ENCODE measurements at places on chromosomes 5 and 9.

DNA sequence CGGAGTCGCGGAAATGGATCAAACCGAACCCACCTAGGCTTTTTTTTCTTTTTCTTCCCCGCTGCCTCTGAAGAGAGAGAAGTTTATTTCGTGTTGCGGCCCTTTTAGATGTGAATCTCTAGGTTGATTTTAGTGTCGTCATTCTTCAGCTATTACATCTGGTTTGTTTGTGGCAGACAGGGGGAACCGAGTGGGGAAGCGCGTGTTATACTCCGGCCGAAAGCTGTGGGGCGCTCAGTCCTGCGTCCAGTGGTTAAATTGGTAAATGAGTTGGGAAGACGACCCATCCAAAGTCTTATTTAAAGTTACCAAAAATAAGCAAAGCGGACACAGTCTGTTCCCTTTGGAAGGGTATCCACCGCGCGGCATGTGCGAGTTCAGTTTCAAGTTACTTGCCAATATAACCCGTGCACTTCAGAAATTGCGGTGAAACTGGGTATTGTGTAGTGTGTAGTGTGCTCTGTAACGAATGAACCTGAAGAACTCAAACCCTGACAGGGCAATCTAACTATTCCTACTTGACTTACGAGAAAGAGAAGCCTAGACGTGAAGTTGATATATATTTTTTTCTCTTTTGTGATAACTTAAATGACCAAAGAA lies 1.3 kb downstream of the MAN2A1 start:
- DNase-seq: peak; percentile 73

- peak; percentile 81 for DNase-seq
Measured at GRCh38 chr9:24045150-24045549, 219.1 kb upstream of the ELAVL2 start.

DNA sequence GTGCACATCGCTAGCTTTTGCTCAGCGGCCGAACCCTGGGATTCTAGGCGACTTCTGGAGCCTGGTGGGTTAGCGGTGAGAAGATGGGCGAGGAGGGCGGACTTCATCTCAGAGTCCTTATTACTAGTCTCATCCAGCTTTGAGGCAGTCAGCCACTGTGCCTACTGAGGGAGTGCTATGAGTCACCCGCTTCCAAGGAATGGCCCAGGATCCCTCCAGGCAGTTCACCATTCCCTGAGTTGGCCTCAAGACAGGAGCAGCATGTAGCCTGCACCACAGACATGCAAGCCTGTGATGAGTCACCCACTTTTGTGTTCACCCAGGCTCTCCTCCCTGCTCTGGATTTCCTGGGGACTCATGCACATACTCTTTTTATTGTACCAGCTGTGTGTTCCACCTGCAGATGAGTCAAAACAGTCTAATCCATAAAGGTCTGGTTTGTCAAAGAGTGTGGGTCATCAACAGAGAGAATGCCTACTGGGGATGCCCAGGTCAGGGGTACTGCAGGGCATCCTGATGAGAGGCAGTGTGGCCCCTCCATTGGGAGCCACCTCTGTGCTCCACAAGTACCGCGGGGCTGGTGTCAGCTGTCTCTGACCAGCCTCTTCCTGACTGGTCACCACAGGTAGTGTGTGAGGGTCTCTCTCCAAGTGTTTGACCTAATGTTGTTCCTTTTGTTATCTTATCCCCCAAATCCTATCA lies 20.2 kb downstream of the SLC22A5 start:
- peak; percentile 38 for DNase-seq

DNA sequence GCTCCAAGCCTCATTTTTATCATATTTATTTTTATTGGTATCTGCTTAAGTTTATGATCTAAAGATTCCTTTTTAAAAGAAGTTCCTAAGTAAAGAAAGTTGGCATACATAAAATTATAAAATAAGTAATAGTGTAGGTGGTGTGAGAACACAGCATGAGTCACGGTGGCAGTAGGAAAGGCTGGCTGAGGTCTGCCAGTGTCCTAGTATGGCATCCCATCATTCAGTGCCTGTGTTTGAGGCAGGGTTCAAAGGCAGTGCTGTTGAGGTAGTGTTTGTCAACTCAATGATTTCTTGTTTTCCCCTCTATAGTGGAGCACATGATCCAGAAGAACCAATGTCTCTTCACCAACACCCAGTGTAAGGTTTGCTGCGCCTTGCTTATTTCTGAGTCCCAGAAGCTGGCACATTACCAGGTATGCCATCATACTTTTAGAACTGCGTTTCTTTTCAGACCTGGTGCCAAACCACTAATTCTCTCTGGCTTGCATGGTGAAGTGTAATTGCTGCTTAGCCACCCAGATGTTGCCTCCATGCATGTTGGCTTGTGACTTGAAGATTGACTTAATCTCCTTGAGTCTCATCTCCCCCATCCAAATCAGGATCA lies 18.4 kb downstream of the ZNF346 start:
- DNase-seq: no peak

DNA sequence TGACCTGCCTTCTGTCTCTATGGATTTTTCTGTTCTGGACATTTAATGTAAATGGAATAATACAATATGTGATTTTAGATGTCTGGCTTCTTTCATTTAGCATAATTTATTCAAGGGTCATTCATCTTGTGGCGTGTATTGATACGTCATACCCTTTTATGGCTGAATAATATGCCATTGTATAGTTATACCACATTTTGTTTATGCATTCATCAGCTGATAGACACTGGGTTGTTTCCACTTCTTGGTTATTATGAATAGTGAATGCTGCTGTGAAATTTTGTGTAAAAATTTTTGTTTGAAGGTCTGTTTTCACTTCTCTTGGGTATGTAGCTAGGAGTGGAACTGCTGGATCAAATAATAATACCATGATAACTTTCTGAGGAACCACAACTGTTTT lies 298.9 kb downstream of the CCDC171 start:
- DNase-seq: no peak

DNA sequence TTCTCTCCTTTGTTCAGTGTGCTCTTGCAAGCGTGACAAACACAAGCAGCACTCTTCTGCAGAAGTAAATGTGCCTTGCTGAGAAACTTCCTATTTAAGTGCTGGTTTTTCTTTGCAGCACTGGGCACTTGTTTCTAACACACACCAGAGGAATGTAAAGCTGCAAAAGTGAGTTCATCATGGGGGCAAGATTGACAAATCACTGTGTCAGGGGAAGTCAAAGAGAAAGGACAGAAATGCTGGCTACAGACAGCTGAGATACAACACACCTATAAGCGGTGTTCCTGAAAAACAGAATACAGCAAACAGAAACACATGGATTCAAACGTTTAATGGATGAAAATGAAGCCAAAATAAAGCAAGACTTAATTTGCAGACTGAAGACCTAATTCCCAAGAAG lies 19.6 kb downstream of the ROR2 start:
- DNase-seq: no peak

DNA sequence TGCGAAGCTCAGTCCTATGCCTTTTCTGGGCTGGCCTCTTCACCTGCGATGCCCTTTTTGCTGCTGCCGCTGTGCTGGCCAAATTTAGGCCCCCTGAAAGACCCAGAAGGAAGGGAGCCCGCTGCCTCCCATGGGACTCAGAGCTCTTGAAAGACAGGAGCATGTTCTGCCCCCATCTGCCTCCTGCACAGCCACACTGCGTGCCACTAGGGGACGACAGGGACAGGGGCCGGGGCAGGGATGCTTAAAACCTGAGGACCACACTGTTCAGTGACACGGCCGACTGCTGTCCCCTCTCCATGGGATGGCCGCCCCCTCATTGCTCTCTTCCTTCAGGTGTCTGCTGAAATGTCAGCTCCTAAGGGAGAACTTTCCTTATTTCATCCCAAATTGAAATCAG lies 132.4 kb downstream of the ADAMTS2 start:
- no peak for DNase-seq

DNA sequence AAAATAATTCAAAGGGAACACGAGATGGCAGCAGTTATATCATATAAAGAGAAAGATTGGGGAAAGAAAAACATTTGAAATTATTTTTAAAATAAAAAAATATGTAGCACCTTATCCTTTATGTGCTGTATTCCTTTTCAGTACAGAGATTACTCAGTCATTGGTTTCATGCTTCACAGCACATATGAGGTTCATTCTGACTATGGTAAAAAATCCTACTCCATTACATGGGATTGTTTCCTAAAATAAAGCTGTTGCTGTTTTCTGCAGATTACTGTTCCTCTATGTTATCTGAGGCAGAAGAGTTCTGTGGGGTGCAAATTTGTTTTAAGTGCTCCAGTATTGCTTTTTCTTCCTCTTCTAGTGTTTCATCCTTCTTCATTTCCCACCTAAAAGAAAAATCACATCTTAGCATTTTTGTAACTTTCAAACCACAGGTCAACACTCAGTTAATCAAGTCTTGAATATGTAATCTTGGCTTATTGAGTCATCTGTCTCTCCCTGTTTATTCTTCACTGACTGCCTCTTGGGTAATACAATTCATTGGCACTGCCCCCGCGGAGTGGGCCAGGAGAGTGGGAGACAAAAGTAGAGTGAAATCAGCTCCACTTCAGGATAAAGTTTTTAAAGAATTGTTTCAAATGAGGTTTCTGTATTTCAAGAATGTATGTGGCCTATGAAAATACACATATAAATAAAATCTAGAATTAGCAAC lies 412.5 kb upstream of the POU5F2 start:
- DNase-seq: peak; percentile 25

GRCh38 chr9:135116371-135116770 lies 28.9 kb downstream of the OLFM1 start:
- no peak for DNase-seq

- DNase-seq: peak; percentile 81
Measured at GRCh38 chr5:73792687-73793320, 166.8 kb downstream of the ARHGEF28 start.

- DNase-seq: no peak
Measured at GRCh38 chr9:3434594-3434993, 91.2 kb downstream of the RFX3 start.

- DNase-seq: peak; percentile 36
Measured at GRCh38 chr9:3880851-3881250, 355.1 kb upstream of the RFX3 start.

DNA sequence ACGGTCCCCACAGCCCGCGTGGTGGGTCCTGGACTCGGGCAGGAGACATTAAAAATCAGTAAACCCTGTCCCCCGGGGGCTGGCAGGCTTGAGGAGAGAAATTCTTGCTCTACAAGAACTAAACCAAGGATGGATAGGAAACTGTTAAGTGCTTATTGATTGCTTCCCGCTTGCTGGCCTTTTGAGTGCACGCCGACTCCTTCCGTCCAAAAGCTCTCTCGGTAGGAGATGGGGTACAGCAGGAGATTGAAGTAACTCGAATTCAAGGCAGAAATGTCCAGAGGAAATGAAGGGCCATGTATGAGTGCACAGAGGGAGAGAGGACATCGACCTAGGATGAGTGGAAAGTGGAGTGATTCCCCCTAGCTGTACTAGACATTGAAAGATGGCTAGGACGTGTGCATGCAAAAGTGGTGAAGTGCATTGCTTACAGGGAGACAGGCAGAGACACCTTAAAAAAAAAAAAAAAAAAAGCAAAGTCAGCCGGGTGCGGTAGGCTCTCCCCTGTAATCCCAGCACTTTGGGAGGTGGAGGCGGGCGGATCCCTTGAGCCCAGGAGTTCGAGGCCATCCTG lies 923 bp downstream of the RECK start:
- no peak for DNase-seq

- no peak for DNase-seq
Measured at GRCh38 chr5:171580502-171581265, 161.2 kb downstream of the FGF18 start.

- DNase-seq: no peak
Measured at GRCh38 chr5:58363461-58364249, 96.2 kb downstream of the PLK2 start.

- DNase-seq: no peak
Measured at GRCh38 chr5:39079147-39079546, 4.9 kb upstream of the RICTOR start.

- peak; percentile 81 for DNase-seq
Measured at GRCh38 chr9:115213818-115214334, 95.9 kb upstream of the TNC start.

- DNase-seq: no peak
Measured at GRCh38 chr9:112078432-112078831, 96.7 kb downstream of the SUSD1 start.

- DNase-seq: peak; percentile 11
Measured at GRCh38 chr9:26650325-26650724, 242.3 kb downstream of the CAAP1 start.

GRCh38 chr9:125446561-125447094 lies 185.0 kb downstream of the GAPVD1 start:
- peak; percentile 85 for DNase-seq

- no peak for DNase-seq
Measured at GRCh38 chr9:99019510-99020331, 76.0 kb downstream of the COL15A1 start.

DNA sequence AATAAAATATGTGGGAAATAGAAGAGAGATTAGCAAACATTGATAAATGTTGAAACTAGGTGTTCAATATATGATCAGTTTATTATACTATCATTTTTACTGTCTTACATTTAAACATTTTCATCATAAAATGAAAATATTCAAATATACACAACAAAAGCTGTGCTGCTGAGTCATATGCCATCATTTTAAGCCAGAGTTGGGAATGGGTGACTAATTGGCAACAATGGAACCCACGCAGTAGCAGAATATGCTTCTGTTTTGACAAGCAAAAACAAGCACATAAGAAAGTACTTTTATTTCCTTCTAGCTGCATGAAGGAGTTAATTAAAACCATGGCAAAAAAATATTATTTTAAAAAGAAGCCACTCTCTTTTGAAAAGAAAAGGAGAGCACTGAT lies 340.0 kb upstream of the EDIL3 start:
- no peak for DNase-seq

DNA sequence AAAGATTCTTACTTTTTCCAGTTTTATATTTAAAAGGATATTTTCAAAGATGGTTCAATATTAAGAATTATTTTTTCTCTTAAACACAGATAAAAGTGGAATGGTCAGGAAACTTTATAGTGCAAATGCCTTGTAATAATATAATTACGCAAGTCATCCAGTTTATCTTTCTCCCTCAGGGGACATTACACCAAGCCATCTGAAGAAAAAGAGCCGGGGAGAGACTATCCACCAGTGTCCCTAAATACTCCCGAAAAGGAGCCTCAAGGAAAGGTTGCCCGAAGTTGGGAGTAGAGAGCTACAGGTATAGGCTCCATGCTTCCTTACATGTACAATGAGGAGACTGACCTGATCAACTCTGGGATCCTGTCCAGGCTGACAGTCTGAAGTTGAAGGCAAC lies 101.1 kb downstream of the SERINC5 start:
- no peak for DNase-seq

GRCh38 chr5:122870219-122870856 lies 24.9 kb downstream of the SNX24 start:
- DNase-seq: no peak

GRCh38 chr9:7153134-7153533 lies 395.4 kb downstream of the KDM4C start:
- no peak for DNase-seq

Measured in NCI-H69 (cell line).